ENCODE measurements at places on chromosomes 4 and X. TPM values are rescaled to one million over a fixed set of nuclear protein-coding genes. Genes with fewer than 3 reads are reported as not detected.
A peak's percentile ranks its signal among the peaks of the same experiment; 100 is the strongest.

DNA sequence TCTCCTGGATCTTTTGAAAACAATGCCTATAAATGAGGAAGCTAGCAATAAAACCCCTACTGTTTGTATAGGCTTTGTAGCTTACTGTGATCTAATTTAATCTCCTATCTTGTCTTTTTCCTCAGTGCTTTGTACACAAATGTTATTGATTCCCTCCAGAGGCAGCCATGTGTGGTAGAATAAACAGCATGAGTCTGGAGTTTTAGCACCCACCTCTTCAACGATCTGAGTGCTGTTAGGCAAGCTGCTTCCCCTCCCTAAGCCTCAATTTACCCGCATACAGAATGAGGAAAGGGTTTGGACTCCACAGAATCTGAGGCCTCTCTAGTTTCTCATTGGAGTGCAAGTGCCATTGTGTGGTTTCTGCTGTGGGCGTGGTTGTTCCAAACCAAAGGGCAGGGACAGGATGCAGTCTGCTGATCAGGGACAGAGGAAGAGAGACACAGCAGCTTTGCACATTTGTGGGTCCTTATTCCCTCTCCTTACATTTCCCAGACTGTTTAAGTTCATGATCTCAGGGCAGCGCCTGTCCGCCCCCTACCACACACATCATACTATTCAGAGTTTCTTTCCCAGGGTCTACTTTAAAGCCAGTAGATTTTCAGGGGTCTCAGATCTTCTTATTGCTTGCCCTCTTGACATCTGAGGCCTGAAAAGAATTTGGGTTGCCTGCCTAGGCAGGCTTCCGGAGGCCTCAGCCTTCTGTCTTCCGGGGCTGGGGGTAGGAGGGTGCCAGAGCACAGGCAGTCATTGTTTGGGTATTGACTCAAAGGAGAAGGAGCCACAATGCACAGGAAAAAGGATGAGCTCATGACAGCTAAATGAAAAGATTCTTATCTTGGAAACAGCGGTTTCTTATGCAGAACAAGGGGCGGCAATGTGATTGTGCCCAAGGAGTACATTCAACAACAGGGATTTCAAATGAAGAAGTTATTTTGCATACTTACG, 114.9 kb upstream of the TEX13D start:
- H3K36me3 ChIP-seq, result no peaks in the 10 kb centered on the region
- no peaks in the 10 kb centered on the region for H3K4me1 ChIP-seq
- no peak for DNase-seq
- no peaks in the 10 kb centered on the region for H3K27me3 ChIP-seq
- H3K27ac ChIP-seq, result no peak overlapping the region

Gene SHISA3
- total RNA-seq, result under 0.01 TPM

DNA sequence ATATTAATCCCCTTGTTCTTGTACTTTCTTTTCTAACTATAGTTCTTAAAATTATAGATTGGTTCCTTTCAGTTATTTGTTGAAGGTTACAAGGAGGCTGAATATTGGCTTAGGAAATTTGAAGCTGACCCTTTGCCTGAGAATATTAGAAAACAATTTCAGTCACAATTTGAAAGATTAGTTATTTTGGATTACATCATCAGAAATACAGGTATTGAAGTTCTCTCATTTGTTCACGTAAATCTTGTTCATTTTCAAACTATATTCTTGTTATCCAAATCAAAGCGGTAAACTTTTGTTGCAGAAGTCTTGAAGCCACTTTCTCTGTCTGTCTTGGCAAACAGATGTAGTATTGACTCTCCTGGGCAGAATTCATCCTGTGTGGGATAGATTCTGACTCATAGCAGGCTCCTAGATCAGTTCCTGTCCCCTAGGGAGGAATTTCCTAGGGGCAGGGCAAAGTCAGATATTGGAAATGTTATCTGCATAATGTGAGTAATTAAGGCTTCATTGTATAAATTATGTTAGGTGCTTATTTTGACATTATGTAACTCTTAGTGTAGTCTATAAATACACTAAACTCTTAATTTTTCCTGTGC, 25.2 kb downstream of the PI4K2B start:
- peak; percentile 61 for DNase-seq
- no peaks in the 10 kb centered on the region for H3K27me3 ChIP-seq
- no peaks in the 10 kb centered on the region for H3K36me3 ChIP-seq
- H3K27ac ChIP-seq, result no peak overlapping the region

DNA sequence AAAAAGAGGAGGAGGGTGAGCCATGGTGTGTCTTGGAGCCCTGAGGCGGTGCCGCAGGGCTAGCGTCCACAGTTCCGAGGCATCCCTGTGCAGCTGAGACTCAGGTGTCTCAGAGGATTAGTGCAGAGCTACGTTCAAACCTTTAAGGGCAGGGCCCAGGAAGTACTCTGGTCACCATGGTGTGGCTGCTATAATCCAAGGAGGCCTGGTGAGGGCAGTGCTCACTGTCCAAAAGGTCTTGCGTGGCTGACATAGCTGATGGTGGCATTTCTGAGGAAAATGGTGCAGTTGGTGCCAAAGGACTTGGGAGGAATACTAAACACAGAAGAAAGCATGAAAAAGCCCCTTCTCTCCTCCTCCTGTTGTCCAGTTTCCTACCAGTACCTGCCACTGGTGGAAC, 146.9 kb downstream of the DCHS2 start:
- DNase-seq, result no peak
- H3K27me3 ChIP-seq, result no peaks in the 10 kb centered on the region
- no peak overlapping the region for H3K4me3 ChIP-seq
- H3K27ac ChIP-seq, result no peak overlapping the region
- no peaks in the 10 kb centered on the region for H3K36me3 ChIP-seq
